Naive thymus-derived CD8-positive, alpha-beta T cell (primary cell): ENCODE measurements at places on chromosomes 1 and 21. TPM values are rescaled to one million over a fixed set of nuclear protein-coding genes. Genes with fewer than 3 reads are reported as not detected.

KRTAP19-1 gene
- not detected for total RNA-seq

DONSON gene
- total RNA-seq: 10.0 TPM

CSTB gene
- total RNA-seq: 33.1 TPM

FAM131C gene
- total RNA-seq: not detected

- no peak for DNase-seq
Observed at GRCh38 chr1:34907487-34908090, 21.9 kb downstream of the DLGAP3 start.

- no peak for DNase-seq
Observed at GRCh38 chr1:8676813-8677212, 140.6 kb downstream of the RERE start.

- DNase-seq: no peak
Observed at GRCh38 chr1:23646091-23646490, 45.5 kb upstream of the RPL11 start.

DNA sequence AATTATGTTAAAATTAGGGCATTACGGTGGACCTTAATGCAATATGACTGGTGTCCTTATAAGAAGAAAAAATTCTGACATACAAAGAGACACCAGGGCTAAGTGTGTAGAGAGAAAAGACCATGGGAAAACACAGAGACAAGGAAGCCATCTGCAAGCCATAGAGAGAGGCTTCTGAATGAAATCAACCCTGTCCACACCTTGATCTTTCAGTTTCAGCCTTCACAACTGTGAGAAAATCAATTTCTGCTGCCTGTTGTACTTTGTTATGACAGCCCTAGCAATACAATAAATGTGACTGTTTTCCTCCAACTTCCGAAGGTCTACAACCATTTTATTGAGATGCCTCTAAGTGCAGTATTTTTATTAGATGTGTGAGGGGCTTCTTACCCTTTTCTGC is 1407.2 kb downstream of the MRPL39 start:
- DNase-seq: no peak

DNA sequence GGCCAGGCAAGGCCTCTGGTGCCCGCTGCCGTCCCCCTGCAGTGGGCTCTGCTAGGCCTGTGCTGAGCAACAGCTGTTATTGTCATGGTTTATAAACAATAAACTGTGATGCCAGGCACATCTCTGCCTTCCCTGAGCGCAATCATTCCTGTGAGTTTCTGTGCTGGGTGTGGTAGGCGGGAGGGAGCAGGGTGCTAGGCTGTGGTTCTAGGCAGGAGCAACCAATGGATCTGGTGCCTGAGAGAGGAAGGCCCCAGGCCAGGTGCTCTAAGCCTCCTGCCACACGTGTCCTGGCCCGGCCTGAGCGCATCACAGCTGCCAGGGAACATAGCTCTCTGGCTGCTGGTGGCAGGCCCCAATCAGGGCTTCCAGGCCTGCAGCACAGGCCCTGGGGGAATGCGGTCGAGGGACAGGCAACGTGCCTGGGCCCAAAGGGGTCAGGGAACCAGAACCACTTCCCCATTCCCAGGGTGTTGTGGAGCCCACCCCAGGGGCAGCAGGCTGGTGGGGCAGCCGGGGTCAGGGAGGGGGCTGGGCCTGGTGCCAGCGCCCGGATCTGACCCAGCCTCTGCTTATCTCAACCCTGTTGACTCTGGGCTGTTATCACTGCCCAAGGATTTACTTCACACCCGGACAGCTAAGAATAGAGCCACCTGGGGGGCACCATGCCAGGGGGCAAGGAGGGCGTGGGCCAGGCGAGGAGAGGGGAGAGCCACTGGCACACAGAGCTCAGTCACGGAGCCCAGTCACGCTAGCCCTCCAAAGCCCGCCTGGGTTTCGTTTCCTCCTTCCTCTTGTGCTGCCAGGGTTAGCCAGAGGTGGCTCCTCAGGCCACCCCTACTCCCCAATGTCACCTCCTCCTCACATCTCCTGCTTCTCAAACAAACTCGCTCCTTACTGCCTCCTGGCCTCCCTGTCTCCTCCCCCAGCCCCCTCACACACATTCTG is 11.5 kb downstream of the TRIM46 start:
- no peak for DNase-seq

- no peak for DNase-seq
Observed at GRCh38 chr1:226603022-226603857, 54.7 kb downstream of the STUM start.

DNA sequence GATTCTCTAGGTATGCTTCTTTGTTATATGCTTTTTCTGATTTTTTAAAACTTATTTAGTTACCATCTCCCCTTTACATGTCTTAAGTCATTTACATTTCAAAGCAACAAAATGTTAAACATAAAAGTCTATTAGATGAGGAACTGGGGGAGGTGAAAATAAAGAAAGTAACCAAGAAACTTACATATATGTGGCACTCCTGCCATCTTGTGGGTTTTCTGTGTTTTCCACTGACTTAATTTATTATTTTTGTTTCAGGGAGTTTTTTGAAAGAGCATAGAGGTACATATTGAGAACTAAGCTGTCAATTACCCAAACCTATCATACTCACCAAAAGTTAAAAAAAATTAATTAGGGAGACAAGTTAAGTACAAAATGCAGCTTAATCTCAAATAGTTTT is 1531.1 kb downstream of the MRPL39 start:
- no peak for DNase-seq

- no peak for DNase-seq
Observed at GRCh38 chr1:111856411-111857185, 100.9 kb downstream of the DDX20 start.

- DNase-seq: no peak
Observed at GRCh38 chr1:10760566-10761502, 35.6 kb downstream of the CASZ1 start.

GRCh38 chr1:193856261-193856660 is 669.8 kb upstream of the B3GALT2 start:
- no peak for DNase-seq

DNA sequence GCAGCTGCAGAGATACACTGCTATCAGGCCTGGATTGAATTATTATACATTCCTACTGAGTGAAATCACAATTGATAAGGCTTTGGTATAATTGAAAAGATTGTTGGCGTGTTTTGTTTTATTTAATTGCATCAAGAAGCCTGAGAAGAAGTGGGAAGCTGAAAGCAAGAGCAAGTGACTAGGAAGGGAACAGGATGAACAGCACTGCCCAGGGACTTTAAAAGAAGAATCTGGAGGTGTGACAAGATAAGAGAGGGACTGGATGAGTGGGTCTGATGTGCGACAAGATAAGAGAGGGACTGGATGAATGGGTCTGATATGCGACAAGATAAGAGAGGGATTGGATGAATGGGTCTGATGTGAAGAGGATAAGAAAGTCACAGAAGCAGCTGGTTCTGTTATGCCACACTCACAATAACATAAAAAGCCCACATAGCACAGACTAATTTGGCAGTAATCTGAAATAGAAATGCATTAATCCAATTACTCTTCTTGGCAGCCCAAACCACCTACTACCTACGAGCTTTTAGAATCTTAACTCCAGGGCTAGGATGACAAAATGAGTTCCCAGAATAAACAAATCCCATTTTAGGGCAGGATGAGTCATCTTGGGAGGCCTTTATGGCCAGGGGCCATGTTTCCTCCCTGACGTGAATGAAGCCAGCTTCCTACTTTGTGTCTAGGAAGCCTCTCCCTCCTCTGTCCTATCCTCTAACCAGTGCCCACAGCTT is 129.7 kb downstream of the DUSP10 start:
- no peak for DNase-seq
